ENCODE measurements at places on chromosomes 12 and 14.
A peak's percentile ranks its signal among the peaks of the same experiment; 100 is the strongest.

- DNase-seq = peak; percentile 68
Measured at GRCh38 chr12:13203034-13203922, 6.8 kb downstream of the EMP1 start.

DNA sequence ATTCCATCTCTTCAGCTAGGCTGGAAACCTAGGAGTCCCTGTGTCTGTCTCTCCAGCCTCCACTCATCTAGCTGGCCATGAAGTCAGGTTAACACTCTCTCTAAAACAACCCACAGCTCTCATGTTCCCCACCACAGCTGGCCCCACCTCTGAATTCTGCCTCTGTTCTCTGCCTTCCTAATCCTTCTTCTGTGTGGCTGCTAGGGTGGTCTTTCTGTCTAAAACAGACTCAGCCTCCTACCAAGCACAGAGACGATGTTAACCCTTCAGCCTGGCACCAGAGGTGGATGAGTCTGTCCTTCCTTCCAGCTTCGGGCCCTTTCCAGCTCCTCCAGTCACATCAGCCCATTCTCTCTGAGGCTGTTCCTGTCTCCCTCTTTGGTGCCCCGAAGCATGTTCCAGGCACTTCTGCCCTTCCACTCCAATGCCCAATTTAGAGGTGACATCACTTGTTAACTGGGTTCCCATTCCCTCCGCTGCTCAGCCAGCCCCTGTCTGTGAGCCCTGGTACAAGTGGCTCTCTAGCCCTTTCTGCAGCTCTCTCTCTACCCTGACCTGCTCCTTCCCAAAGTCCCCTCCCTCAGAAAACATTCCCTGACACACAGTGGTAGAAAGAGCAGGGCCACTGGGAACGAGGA, 9.1 kb downstream of the FIGNL2 start:
- no peak for DNase-seq

DNA sequence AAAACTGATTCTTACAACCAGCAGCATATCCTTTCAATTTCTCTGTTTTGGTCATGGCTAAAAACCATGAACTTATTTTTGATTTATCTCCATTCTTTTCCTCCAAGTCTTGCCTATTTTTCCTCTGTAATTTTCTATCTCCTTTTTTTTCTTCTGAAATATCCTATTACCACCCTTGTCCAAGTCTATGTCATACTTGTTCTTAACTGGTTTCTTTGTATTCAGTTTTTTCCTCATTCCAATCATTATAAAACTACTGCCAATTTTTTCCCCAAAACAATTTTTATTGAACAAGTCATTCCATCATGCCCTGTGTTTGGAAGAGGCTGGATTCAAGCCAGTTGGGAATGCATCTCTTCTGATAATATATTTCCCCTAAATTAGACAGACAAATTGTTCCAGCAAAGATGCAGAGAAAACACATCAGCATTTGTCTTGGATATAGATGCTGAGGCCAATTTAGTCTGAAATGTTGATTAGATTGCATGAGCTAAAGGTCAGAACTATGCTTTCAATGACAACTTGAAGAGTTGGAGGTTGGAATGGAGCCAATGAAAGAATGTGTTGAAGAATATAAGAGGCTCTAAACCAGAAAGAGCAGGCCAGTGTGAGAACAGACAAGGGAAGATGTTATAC, 30.7 kb downstream of the OTOGL start:
- no peak for DNase-seq

DNA sequence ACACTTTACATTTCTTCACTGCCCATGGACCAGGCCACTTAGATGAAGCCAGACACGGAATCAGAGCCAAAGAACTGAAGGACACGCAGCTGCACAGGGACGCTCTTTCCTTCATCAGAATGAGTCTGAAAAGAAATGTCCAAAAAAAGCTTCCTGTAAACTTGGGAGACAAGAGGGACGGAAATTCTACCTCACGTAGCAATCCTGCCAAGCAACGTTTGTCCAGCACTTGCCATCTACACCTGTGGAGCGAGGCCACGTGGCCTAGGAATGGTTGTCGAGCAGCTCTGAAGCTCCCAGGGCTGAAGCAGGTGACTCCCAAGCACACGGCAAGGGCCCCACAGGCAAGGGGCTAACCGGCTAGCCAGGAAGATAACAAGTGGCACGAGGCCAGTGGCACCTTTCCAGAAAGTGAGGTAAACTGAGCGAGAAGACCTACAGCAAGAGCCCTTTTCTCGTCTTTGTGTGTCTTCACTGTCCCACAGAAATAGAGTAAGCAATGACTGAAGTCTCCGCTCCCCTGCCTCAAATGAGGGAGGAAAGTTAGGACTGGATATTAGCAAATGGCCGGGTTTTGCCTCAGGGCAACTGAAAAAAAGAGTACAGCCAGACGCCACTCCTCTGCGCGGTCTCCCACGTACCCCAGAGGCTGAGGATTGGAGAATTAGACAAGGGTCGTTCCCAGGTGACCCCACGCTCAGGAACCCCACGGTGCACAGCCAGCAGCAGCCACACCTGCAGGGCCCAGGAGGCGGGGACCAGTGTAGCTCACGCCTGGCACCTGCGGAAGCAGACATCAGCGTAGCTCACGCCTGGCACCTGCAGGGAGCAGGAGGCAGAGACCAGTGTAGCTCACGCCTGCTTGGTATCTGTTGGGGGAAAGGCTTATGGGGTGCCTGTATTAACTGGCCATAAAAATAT, 7.7 kb downstream of the ZNF605 start:
- no peak for DNase-seq

DNA sequence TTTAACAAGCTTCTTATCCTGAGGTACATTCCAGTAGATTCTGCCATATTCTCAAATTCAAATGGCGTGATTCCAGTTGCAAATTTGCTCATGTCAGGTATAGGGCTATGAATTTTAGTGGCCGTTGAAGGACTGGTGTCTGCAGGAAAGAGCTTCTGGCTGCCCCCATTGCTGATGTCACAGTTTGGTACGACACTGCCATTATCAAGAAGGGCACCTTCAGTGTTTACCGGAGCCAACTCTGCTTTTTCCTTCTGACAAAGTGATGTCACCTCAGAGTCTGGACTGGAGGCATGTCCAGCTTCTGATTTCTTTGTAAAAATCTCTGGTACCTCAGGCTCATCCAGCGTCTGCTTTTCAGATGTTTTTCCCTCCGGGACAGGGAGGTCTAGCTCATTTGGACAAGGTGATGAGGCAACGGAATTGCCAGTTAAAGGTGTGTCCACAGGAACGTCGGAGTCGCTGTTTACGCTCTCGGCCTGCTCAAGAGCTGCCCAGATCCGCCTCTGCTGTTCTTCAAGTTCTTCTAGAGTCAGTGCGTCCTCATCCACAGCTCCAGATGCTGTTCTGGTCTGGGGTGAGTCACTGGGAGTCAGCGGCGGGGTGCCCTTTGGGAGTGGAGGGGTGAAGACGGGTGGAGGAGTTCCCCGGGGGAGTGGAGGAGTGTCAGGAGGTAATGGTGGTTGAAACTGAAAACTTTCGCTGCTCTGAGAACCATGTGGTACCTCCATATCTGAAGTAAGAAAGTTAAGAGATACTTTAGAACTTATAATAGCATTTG, 27.0 kb downstream of the ZCCHC8 start:
- DNase-seq = no peak

- DNase-seq = no peak
Measured at GRCh38 chr12:130783110-130783715, 55.8 kb downstream of the STX2 start.

DNA sequence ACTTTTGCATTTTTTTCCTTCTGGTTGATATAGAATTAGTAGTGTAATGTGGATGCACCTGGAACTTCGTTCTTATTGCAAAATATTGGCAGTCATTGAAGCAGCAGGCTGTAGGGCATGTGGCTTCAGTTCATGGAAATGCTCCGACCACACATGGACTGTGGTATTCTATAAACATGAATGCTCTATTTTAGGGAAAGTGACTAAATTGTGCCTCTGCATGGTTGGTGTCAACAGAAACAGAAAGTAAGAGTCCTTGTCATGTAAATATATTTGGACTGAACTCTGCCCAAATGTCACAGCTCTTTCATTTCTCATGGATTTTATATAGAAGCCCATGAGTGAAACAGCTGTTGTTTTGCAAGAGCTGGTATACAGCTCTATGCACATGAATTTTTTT, 917.0 kb downstream of the LRFN5 start:
- no peak for DNase-seq

DNA sequence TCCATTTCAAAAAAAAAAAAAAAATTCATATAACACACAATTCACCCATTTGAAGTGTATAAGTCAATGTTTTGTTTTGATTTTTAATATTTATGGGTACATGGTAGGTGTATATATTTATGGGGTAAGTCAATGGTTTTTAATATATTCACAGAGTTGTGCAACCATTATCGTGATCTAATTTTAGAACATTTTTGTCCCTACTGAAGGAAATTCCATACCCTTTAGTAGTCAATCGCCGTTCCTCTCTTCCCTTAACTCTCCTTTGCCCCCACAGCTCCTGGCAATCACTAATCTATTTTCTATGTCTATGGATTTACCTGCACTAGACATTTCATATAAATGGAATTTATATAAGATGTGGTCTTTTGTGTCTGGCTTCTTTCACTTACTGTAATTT, 92.8 kb downstream of the TRAFD1 start:
- no peak for DNase-seq

GRCh38 chr12:63900922-63901793, 56.7 kb downstream of the SRGAP1 start:
- no peak for DNase-seq

GRCh38 chr12:84542289-84542688, 370.3 kb downstream of the SLC6A15 start:
- no peak for DNase-seq

DNA sequence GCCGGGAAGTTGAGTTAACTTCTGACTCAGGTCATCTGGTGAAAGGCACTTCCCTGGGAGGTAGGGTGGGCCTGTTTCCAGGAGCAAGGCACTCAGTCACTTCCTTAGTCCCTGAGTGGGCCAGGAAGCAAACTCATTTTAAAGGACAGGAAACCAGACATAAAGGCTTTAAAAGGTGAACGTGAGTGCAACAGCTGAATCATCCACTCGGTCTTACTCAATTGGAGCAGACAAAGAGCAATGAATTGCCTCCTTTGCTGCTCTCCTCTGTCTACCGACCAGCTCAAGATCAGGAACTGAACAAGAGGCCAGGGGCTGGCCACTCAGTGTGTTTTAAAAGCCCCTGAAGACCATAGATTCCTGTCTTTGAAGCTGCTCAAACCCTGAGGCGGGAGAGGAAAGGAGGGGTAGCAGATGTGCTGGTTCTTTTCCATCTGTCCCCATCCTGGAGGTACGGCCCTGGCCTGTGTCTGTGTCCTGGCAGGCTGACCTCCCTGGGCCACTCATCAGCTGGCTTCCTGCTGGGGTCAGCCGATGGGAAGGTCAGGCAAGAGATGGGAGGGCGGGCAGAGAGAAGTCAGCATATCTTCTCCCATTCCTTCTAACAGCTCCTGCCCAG, 148.9 kb downstream of the PPM1H start:
- DNase-seq = peak; percentile 85

GRCh38 chr12:59733200-59733599, 137.4 kb downstream of the SLC16A7 start:
- no peak for DNase-seq

DNA sequence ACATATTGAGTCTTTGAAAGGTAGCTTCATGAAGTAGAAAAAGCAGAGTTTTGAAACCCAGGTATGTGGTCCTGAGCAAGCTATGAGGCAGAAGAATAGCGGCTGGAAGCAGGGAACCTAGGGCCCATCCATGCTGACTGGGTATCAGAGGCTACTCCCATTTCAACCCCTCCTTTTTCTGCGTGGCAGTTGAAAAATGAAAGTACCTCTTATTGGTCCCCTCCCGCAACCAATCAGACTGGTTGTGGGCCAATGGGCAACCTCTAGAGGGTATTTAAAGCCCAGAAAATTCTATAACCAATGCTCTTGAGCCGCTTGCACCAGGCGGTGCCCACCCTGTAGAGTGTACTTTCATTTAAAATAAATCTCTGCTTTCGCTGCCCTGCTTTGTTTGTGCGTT, 1.6 kb upstream of the SNRPF start:
- DNase-seq = no peak
